Stimulated activated CD4-positive, alpha-beta T cell treated with anti-CD3 and anti-CD28 coated beads, Interleukin-2, amount 100 ng/mL, for 4 hours (primary cell): ENCODE measurements at places on chromosomes 1 and 21.

DNA sequence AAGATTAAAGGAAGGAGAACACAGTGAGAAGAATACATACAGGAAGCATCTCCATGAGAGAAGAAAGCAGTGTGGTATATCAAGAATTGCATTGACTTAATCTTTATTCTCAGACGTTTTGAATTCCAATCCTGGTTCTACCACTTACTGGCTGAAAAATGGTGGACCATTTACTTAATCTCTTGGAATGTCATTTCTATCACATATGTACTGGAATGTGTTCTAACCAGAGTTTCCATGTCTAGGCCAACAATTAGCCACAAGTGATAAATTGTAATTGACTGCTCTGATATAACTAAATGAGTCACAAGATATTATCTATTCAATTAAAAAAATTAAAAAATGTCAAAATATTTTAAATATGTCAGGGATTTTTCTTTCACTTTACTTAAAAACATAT, 626.1 kb downstream of the PTPRC start:
- DNase-seq: no peak

DNA sequence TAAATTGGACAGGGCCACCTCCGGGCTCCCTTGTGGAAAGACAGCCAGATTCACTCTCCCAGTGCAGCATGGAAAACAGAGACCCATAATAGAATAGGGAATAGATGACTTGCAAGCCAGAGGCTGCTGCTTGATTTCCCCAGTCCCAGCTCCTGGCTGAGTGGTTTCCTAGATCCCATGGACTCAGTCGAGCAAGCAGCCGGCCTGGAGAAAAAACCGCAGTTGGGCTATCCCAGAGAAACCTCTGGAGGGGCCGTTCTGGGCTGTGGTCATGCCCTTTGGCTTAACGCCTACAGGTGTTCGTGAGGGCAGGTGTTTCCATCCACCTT, 61.7 kb downstream of the ELK4 start:
- no peak for DNase-seq

- peak; percentile 2 for DNase-seq
Observed at GRCh38 chr1:207698822-207699483, 52.9 kb upstream of the CD46 start.

DNA sequence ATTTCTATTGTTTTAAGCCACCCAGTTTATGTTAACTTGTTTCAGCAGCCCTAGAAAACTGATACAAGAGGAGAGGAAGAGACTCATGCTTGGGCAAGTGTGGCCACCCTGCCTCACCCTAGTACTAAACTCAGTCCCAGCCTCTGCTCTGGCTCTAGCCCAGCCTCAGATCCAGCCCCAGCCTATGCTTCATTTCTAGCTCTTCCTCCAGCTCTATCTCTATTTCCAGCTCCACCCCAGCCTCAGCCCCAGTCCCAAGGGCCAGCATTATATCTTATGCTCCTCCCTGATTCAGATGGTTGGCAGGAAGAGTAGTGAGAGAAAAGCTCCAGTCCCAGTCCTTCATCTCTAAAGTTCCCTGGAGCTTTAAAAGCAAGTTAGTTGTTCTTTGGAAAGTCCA, 535.5 kb downstream of the PTPRC start:
- no peak for DNase-seq

DNA sequence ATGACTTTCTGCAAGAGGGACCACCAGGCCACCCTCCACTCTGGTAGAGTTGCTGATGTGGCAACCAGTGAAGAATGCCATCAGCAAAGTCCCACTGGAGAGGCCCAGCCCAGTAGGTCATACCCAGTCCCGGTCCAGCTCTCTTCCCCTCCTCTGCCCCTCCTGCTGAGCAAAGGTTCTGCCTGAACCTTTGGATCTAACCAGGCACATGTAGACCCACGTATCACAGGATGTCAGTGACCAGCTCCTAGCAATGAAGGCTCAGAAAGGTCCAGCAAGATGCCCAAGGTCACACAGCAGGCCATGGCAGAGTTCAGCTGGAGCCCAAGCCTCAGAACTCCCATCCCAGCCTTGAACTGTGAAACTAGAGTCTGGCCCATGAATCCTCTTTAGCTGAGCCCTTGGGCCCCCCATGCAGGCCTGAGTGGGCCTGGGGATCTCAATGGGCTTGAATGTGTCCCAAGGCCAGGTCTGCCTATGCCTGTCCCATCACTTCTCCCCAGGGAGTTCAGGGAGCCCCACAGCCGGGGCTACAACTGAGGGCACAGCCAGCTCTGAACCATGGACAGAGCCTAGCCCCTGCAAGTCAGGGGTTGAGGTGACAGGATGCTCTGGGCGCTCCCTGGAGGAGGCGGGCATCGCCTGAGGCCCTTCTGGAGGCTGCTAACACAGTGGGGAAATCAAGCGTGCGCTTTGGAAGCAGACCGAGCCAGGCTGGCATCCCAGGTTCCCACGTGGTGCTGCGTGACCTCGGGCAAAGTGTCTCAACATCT, 21.4 kb upstream of the PADI1 start:
- DNase-seq: no peak

- no peak for DNase-seq
Observed at GRCh38 chr21:46639489-46640386, 4.3 kb downstream of the PRMT2 start.

- no peak for DNase-seq
Observed at GRCh38 chr1:241048622-241049021, 308.4 kb downstream of the RGS7 start.

DNA sequence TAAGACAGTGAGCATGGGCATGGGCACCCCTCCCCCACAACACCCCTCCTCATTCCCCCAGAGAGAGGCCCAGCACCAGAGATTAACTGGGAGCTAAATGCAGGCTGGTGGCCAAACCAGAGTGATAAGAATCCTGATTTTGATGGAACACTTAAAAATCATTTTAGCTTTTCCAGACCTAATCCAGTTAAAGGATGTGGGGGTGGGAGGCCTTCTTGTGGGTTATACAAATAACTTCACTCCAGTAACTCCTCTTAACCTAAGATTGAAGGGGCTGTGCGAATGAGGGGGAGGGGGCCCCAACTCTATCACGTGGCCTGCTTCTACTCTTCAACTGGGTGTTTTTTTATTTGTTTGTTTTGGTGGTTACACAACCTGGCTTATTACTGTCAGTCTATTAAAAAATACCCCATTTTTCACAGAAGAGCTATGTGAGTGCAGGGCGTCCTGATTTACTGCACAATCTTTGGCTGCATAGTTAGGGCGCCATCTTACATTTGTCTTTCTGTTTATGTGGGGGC, 398.1 kb upstream of the LYPLAL1 start:
- DNase-seq: no peak

DNA sequence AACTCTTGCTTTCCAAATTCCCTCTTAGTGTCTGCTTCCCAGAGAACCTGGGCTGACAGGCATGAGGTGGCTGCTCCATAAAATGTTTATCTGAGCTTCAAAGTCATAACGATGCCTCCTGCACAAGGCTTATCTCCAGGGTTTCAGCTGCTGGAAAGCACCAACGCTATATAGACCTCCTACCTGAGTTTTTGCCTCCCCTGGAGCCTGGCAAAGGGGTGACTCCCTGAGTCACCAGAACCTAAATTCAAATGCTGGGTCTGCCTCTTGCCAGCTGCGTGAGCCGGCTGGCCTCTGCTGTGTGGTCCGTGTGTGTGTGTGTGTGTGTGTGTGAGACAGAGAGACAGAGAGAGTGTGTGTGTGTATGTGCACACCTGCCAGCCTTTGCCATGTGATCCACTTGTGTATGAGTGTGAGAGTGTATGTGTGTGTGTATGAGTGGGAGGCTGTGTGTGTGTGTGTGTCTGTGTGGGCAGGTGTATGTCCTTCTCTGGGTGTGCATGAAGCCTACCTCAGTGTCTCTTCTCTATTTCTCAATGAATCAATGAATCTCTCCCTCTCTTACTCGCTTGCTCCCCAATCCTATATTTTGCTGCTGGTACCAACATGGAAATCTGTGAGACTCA, 714.9 kb downstream of the MATN1 start:
- no peak for DNase-seq

DNA sequence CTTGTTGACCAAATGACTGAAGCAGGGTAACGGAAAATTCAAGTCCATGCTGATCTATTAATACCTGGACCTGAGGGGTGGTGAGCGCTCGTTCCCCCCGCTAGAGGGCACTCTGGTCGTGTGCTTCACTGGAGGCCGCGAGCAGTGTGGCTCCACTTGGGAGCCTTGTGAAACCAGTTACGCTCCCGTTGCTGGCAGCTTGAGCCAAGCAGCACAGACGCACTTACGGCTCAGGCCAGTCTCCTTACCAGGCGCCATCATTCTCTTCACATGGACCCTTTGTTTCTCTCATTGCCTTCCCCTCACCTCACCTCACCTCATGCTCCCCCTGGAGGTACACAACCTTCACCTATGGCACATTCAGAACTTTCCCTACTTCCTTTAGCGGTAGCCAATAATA, 49.7 kb upstream of the TSPAN2 start:
- peak; percentile 33 for DNase-seq

GRCh38 chr1:12400027-12400693, 170.3 kb downstream of the VPS13D start:
- no peak for DNase-seq

GRCh38 chr1:192167911-192168700, 9.8 kb downstream of the RGS18 start:
- DNase-seq: no peak

GRCh38 chr1:231508497-231508896, 20.0 kb upstream of the TSNAX start:
- no peak for DNase-seq

DNA sequence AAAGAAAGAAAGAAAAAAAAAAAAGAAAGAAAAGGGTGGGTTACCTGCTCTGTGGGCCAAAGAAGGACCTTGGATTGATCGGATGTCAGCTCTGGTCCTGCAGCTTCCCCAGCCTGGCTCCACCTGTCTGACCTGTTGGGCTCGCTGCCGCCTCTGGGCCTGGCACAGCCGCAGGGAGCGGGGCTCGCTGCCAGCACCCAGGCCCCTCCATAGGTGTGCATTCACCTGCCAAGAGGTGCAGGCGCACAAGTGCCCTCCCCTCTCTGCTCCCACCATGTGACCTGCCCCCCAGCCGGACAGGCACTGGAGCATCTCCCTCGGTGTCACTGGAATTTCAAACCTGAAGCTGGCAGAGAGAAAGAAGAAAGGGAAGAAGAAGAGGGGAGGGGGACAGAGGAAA, 33.1 kb upstream of the GPR157 start:
- no peak for DNase-seq

- DNase-seq: no peak
Observed at GRCh38 chr1:109263234-109263596, 13.9 kb downstream of the CELSR2 start.

- DNase-seq: no peak
Observed at GRCh38 chr1:200916152-200916551, 21.5 kb downstream of the INAVA start.
